NCI-H460 (cell line): ENCODE measurements at places on chromosomes 12 and 14.

GRCh38 chr14:103444837-103445524 lies 59.8 kb downstream of the MARK3 start:
- no peak for DNase-seq

DNA sequence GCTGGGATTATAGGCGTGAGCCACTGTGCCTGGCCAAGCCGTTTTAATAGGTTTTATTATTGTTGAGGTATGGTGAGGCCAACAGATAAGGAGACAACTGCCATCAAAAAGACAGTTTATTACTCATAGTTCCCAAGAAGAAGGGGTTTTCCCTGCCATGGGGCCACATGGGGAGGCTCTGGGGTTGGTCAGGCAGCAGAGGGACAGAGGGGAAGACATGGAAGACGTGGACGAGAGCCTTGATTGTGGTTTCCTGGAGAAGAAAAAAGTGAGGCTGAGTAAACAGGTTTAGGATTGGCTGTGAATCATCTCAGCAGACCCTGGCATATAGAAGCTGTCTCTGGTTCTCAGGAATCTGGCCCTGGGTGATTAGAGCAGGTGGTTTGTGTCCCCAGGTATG lies 69.9 kb downstream of the FOXN4 start:
- no peak for DNase-seq

- DNase-seq, result no peak
These were observed 95.1 kb upstream of the ATF7IP start for GRCh38 chr12:14270392-14270791.

GRCh38 chr14:39762576-39763401 lies 330.6 kb upstream of the FBXO33 start:
- peak; percentile 1 for DNase-seq

DNA sequence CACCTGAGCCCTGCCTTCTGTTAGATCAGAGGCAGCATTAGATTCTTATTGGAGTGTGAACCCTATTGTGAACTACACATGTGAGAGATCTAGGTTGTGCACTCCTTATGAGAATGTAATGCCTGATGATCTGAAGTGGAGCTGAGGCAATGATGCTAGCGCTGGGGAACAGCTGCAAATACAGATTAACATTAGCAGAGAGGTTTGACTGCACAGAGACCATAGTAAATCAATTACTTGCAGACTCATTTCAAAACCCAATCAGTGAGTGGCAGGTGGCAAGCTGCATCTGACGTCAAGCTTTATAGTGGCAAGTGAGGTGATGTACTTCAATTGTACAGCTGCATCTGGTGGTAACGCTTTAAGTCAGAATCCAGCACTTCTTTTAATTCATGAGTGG lies 141.6 kb downstream of the GPHN start:
- no peak for DNase-seq

GRCh38 chr14:67002994-67003753 lies 186.1 kb upstream of the GARIN2 start:
- DNase-seq, result no peak

DNA sequence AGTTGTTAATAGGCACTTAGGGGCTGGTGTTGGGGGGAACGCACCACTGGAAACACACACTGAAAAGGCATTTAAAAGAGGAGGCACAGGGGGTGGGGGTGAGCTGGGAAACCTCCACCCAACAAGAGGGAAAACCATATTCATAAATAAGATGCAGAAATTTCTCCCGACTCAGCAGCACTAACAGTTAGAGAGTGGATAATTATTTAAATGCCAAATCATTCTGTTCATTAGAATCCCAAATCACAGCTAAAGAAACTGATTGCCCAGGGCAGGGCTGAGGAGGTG lies 60.7 kb upstream of the FAM222A start:
- DNase-seq, result no peak

DNA sequence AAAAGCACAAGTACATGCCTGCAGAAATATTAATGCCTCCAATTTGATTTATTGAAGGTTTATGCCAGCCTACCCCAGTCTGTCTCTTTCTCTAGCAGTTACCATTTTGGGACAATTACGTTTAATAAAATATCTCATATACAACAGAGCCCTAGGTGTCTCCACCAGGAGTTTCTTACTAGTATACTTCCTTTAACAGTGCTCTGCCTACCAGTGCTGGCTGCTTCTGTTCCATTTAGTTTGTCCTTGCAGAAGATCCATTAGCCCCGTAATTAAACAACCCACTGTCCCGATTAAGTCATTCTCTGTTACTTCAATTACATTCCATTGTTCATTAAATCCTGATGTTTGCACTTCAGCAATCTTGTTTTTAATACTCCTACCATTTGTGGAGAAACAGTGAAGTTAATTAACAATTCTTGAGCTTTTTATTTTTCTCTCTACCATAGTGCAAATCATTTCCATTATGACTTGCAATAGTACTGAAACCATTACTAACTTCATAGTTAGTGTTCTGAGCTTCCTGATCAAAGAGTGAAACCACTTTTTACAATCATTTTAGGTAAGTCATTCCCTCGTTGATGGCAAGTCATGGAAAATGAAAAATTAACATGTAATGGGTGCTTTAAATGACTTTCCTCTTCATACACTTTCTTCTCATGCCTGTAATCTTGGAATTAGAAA lies 121.1 kb downstream of the PLXNC1 start:
- DNase-seq, result no peak

- DNase-seq, result no peak
These were observed 50.3 kb downstream of the BCAT1 start for GRCh38 chr12:24898606-24899005.

DNA sequence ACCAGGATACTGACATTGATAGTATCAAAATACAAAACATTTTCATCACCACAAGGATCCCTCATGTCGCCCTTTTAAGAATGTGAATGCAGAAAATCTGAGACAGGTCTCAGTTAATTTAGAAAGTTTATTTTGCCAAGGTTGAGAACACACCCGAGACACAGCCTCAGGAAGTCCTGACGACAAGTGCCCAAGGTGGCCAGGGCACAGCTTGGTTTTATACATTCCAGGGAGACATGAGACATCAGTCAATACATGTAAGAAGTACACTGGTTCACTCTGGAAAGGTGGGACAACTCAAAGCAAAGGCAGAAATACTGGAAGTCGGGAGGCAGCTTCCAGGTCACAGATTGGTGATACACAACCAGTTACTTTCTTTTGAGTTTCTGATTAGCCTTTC lies 235.2 kb upstream of the KRR1 start:
- no peak for DNase-seq

DNA sequence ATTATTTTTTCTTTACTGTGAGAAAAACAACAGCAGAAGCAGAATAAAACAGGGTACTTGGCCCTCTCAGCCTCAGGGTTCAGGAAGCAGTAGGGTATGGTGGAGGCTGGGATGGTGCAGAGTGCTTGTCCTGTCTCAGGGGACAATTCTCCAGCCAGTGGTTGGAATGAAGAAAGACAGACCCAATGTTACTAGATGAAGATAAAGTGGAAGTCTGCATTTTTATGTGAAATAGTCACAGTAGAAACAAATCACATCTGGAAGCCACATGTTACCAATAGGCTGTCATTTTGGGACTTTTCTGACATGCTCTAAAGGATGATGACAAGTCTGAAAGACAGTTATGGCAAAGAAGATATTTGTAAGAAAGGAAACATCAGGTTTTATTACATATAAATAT lies 32.3 kb downstream of the PROX2 start:
- DNase-seq, result no peak

DNA sequence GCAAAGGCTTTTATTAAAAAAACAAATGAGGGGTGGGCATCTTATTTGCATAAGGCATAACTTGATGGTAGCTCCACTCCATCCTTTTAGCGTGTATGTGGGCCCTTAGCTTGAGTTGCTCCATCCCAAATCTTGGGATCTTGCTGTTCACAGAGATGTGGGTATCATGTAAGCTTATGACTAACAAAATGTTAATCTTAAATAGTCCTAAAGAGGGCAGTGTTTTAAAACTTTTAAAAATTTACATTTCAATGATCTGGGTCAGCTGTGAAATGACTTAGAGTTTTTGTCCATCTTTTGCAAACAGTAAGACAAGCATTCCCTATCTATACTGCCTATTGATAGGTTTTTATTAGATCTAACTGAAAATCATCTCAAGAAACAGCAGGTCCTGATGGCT lies 86.0 kb downstream of the SLCO1A2 start:
- DNase-seq, result peak; percentile 21

DNA sequence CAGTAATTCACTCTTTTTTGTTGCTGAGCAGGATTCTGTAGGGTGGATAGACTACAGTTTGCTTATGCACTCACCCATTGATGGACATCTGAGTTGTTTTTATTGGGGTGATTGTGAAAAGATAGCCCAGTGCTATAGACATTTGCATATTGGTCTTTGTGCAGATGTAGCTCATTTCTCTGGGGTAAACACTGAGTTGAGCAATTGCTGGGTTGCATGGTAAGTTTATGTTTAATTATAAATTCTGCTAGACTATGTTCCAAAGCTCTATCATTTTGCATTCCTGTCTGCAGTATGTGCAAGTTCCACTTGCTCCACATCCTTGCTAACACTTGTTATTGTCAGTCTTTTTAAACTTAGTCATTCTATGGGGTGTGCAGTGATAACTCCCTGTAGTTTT lies 65.4 kb upstream of the RFLNA start:
- DNase-seq, result no peak

- peak; percentile 24 for DNase-seq
These were observed 186.7 kb downstream of the EFCAB11 start for GRCh38 chr14:89767861-89768268.

GRCh38 chr12:13203034-13203922 lies 6.8 kb downstream of the EMP1 start:
- DNase-seq, result no peak

- DNase-seq, result no peak
These were observed 317.8 kb downstream of the TMEM121 start for GRCh38 chr14:105844047-105844630.

- DNase-seq, result no peak
These were observed 18.2 kb downstream of the BICDL1 start for GRCh38 chr12:120007272-120007671.

GRCh38 chr14:53855127-53855526 lies 101.5 kb downstream of the BMP4 start:
- DNase-seq, result no peak

DNA sequence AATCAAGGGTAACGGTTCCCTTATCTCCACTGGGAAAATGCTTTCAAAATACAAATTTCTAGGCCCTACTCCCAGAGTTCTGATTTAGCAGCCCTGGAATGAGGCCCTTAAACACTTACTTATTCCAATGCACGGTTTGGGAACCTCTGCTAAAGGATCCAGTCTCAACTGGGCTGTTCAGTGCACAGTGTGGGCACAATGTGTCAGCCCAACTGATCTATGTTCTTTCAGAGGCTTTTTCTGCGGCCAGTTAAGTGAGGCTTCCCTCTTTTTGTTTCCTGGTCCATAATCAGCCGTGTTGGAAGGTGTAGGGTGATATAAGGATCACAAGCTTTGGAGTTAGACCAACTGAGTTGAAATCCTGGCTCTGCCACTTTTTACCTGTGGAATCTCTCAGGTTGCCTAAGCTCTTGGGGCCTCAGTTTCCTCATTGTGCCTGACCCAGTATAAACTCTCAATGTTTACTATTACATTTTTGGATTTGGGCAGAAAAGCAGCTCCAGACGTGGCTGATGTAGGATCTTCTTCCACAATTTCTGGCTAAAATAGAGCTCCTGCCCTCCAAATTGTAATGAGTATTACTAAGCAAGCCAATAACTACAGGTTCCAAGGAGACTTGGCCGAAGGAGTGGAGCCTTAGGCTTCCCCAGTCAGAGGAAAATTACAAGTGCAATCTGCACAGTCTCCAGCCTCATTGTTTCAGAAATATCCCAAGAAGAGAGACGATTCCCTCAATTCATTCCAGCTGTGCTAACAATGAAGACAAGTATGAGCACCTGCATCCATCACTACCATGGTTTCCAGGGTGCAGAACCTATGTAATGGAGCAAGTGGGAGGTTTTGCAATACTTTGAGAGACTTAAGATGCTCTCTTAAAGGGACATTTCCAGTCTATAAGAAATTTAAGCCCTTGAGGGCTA lies 2.3 kb upstream of the ANGEL1 start:
- DNase-seq, result no peak

GRCh38 chr14:100762089-100762515 lies 35.4 kb downstream of the DLK1 start:
- peak; percentile 72 for DNase-seq

GRCh38 chr12:107594995-107595394 lies 90.6 kb upstream of the PWP1 start:
- no peak for DNase-seq

DNA sequence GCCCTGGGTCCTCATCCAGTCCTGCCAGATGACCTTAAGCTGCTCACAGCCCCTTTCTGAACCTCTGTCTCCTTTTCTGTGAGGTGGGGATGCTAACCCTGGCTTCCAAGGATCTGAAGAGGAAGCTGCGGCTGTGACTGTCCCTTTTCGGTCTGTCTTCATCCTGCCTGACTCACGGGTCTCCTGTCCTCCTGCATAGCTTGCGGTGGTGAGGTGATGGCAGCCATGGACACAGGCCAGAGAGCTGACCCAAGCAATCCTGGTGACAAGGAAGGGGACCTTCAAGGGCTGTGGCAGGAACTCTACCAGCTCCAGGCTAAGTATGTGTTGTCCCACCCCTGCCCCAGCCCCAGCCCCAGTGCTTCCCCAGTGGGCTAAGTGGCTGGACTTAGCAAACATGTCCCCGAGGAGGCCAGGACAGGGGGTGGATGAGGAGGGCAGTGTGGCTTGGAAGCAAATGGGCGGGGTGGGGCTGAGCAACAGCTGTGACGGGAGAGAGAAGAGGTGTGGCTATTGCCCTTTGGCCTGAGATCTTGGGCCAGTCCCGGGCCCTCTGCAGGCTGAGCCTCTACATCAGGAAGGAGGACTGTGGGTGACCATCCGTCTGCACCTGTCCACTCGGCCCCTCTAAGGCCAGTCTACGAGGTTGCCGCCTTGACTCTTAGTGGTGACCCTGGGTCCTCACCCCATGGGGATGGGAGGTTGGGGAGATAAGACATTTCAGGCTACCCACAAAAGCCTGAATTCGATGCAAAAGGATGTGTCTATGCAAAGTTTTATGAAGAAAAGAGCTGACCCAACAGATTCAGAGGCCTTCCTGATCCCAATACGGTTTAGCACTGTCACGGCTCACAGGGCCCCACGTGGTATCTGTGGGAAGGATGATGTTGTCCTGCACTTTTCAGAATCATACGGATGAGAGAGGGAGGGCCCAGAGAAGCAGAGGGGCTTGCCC lies 1.1 kb downstream of the CCDC197 start:
- no peak for DNase-seq

GRCh38 chr14:79570648-79571047 lies 640.7 kb downstream of the DIO2 start:
- no peak for DNase-seq

DNA sequence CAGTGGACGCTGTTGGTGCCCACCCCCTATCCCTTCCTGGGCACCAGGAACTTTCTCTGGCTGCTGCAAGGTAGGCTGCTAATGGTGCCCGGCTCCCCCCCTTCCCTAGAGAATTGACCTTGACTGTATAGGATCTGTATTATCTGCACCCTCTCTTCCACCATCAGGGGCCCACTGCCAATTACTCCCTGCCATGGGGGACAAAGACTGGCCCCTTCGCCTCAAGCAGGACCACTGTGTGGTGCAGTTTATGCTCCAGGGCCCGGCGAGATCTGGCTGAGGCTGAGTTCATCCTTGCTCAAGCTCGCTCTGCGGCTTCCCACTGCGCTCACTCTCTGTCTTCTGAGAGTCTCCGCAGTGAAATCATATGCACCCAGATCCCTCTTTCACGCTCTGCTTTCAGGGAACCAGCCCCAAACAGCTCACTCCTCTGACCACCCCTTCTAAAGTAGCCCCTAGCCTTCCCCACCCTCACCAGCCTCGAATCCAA lies 95.2 kb downstream of the LGMN start:
- no peak for DNase-seq
